ENCODE measurements at places on chromosomes 1 and 21.

- no peak for DNase-seq
Observed at GRCh38 chr1:40232444-40232843, 15.3 kb upstream of the TMCO2 start.

GRCh38 chr1:11842154-11843041 lies 5.2 kb downstream of the NPPA start:
- peak; percentile 91 for DNase-seq

DNA sequence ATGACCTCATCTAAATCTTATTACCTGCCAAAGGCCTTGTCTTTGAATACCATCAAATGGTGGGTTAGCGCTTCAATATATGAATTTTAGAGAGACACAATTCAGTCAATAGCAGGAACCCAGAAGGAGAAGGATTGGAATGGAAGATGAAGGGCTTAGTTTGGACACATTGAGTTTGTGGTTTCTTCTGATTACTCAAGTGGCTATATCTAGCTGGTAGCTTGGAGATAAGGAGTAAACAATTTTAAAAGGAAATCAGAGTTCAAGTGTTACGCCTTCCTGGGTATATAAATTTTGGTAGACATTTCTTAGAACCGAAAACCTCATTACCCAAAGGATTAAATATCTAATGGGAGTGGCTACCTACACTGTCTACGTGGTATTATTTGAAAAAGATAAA lies 80.2 kb downstream of the RGS2 start:
- peak; percentile 31 for DNase-seq

- DNase-seq = no peak
Observed at GRCh38 chr1:71435951-71436350, 355.1 kb upstream of the ZRANB2 start.

DNA sequence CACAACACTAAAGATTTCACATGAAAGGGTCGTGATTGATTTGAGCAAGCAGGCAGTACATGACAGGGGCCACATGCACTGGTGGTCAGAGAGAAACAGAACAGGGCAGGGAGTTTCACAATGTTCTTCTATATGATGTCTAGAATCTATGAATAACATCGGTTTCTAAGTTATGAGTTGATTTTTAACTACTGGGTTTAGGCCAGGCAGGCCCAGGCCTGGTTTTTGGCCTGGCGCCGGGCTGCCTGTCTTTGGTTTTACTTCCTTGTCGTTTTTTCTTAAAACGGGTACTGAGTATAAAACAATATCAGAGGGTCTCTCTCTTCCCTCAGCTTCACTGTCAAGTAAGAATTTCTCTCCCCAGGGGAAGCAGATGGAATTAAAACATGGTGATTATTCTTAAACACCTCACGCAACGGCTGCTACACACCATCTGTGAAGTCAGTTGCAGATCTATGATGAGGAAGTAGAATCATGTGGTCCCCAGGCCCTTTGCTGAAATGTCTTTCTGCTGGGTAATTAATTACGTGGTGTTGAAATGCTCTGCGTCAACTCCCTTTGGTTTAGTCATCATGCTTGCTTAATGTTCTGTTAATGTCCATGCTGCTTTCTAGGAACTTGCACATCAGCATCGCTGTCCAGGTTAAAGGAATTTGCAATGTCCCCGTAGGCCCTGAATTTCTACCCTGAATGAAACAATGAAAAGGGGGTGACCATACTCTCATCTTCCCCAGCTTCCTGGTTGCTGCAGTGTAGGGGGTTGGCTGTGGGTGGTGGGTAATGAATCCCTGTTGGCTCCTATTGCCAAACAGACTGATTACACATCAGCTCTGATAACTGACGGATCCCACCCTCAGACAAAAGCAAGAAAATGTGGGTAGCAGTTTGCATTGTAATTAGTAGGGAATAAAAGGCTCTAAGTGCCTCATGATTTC lies 70.3 kb downstream of the SERINC2 start:
- DNase-seq = peak; percentile 97

- peak; percentile 38 for DNase-seq
Observed at GRCh38 chr1:244083383-244083943, 32.4 kb downstream of the ZBTB18 start.

GRCh38 chr1:64517640-64518039 lies 47.7 kb downstream of the CACHD1 start:
- no peak for DNase-seq

DNA sequence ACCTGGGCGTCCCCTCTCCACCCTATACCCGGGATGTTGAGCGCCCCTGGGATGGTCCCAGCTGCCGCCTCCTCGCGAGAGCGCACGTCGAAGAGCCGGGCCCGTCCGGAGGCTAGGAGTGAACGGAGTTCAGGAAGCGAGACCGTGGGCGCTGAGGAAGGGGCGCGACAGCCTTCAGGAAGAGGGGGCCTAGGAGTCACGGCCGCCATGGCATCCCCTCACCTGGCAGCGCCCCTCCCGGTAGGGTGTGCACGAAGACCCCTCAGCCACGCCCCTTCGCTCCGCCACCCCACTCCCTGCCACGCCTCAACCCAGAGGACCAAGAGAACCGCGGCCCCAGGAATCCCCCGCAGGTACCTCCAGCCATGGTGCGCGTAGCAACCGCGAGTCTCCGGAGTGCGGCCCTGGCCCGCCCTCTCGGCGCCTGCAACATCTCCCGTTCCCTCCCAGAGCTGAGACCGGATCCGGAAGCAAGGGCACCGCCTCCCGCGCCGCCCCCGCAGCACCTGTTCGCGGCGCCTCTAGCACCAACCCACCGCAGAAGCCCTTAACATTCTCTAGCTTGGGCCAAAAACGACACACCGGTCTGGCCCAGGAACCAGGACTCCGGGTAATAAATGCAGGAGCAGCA lies at the start of gene TSTD1:
Gene TSTD1 (minus strand): TSS at position 442 of the 631 bp plus-strand sequence. CDS start 75 bp downstream, at position 367.
- DNase-seq = no peak

DNA sequence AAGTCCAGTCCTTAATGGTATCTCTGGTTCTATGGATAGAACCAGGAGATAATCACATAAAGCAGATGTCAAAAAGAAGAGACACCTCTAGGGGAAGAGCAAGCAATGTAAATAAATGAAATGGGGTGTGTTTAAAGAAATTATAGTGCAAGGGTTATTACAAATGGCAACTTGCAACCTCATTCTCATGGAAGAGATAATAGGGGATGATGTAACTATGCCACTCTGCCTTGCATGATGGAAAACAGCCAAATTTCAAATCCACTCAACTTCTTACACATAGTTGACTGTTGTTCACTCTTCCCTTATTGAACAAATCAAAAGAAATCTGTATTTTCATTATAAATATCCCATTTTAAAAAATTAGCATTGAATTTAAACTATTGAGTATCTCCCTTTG lies 274.0 kb upstream of the TMPRSS15 start:
- DNase-seq = no peak

DNA sequence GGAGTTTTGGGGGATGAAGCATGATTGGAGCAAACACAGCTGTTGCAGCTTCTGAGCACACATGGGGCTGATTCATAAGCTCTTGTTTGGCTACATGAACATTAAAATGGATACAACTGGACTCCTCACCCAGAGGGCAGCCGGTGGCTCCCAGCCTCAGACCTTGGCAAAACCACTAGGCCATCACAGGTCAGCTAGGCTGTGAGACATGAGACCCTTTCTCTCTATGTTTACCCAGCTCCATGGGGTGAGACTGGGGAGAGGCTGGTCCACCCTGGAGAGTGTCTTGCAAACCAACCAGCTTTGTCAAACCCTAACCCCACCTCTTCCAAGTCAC lies 388.7 kb downstream of the PTPRU start:
- no peak for DNase-seq

DNA sequence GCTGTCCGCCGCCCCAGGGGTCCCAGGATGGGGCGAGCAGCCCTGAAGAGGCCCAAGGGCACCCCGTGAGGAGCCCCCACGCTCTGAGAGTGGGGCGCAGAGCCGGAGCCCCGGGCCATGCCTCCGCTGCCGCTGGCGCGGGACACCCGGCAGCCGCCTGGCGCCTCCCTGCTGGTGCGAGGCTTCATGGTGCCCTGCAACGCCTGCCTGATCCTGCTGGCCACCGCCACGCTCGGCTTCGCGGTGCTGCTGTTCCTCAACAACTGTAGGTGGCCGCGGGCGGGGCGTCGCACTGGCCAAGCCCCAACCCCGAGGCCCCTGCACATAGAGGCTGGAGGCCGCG lies 14.5 kb downstream of the AGRN start:
- no peak for DNase-seq

GRCh38 chr1:29478151-29478791 lies 241.9 kb downstream of the PTPRU start:
- no peak for DNase-seq

DNA sequence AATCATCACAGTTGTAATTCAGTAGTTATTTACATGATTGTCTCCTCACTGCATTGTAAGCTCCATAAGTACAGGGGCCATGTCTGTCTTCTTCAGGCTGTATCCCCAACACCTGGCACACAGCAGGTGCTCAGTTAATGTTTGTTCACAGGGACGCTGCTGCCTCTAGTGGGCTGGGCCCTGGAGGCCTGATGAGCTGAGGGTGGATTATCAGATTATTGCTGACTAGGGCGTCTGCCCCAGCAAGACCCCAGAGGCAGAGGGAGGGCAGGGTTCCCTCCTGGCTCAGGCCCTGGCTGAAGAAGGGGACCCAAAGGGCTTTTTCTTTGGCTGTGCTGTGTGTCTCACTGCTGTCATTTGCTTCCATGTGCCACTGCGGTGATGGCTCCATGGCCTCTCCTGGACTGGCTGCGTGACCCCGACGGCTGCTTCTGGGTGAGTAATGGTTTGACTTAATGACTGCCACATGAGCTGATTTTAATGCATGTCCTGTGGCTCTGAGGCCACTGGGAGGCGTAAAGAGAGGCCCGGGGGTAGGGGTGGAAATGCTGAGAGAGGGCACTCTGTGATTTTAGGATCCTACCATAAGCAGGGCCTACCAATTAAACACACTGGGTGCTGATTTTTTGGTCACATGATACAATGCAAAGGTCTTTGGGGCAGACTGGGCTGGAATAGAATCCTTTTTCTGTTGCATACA lies 20.8 kb upstream of the EPB41 start:
- DNase-seq = no peak

- DNase-seq = no peak
Observed at GRCh38 chr1:186272486-186272885, 102.6 kb downstream of the TPR start.

DNA sequence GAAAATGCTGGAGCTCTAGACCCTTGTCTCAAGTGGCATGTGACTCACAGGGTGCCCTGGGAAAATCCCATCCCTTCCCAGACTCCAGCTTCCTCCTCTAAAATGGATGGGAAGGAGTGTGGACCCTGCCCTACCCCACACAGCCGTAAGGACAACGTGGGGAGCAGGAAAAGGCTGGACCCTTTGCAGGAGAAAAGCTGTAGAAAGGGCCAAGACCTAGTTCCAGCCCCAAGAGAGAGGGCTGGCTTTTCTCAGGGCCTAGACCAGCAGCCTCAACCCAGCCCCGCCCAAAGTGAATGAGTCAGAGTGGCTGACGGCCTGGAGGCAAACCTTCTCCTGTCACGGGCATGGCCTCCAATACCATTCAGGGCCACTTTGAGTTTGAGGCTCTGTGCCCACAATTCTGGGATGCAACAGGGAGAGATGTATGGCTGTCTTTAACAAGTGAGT lies 1.1 kb downstream of the LAMB3 start:
- peak; percentile 21 for DNase-seq

DNA sequence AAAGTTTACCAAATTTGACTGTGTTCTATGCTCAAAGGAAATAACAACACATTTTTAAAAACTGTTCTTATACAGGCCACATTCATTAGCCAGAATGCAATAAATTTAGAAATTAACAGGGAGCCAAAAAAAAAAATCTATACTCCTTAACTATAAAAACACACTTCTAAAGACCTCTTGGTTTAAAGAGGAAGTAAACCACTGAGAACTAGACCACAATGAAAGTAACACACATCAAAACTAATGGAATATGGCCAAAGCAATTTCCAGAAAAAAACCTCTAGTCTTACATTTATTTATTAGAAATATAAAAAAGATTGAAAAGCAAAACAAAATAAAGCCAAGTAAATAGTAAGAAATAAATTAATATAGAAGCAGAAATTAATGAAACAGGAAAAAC lies 48.9 kb upstream of the GADD45A start:
- peak; percentile 47 for DNase-seq

DNA sequence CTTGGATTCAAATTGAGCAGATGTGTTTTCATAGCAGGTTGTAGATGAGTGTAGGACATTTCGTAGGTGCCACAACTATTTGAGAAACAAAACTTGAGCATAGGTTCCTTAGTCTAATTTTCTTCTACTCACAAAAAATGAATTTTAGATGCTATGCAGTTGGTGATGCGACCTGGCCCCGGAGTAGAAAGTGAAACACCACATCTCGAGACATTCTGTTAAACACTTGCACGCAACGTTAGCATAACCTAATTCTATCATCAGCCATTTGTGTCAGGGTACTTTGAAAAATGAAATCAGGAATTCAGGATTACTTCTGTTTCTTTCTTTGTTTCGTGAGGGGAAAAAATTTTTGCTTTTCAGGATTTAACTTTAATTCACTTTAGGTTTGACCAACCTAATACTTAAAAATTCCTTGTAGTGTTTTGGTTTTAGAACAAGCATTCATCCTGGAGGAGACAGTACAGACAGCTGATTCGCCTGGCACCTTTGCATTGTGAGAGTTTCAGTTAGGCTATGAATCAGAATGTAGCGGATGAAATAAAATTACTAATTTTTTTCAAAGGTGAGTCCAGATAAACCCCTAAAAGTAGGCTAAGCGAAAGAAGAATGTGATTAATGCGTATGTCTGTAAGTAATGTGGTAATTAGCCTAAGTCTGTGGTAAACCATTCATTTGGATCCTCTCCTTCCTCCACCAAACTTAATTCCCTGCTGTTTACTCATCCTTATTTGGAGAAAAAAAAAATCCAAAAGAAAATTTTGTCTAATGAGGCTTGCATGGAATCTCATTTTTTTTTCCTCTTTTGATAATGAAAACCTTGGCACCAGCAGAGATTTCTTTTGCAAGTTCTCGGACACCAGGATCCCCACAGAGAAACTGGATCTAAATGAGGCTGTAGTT lies 44.9 kb downstream of the MAP3K21 start:
- no peak for DNase-seq

GRCh38 chr1:169368406-169368769 lies 393 bp downstream of the BLZF1 start:
- DNase-seq = no peak

DNA sequence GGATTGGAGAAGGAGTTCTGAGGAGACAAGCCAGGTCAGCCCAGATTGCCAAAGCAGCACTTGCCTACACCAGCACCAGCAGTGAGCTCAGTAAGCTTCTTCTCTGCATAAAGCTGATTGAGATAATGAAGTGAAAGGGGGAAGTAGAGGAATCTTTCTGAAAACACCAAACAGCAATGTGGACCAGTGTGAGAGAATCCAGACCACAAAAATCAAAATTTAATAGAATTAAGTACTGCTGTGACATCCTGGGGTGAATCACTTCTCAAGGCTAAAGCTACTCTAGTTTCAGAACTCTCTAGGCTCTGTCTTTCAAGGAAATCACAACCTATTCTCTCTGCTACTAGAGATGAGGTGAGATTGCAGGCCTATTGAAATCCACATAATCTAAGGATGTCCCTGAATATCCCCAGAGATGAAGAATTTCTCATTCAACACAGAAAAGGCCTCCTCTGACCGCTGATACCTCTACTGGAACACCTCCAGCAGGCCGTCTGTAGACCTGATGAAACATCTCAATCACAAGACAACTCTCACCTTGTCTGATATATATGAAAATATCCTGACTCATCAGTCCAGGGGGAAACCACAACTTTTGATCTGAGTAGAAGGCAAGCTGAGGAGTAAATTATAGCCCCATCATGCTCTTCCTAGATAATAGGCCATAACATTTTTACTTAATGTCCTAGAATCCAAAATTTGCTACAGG lies at the start of gene FCRL4:
Gene FCRL4 (minus strand): TSS at position 127 of the 709 bp plus-strand sequence. CDS start 141 bp downstream, outside the sequence.
- no peak for DNase-seq

- DNase-seq = no peak
Observed at GRCh38 chr1:172251486-172251885, 169.0 kb upstream of the C1orf105 start.
